Lower lobe of right lung (tissue), 2 donors: ENCODE measurements at places on chromosomes 7 and 10. TPM values are rescaled to one million over a fixed set of nuclear protein-coding genes. Genes with fewer than 3 reads are reported as not detected.

DNA sequence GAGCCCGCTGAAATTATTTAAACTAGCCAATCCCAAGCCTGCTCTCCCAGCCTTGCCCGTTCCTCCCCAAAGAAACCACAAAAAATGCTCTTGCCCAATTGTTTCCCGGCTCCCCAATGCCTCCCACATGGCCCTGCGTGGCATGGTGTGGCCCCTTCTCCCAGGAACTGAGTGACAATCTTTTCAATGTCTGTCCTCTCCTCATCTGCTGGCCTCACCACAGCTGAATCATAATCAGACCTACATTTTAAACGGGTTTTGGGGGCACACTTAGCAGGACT is 201.5 kb downstream of the PRPF18 start:
- no peaks in the 10 kb centered on the region for H3K27me3 ChIP-seq
- DNase-seq = no peak
- H3K4me3 ChIP-seq = no peak overlapping the region
- H3K4me1 ChIP-seq = peaks cover 31% of the 10 kb centered on the region
- peak overlapping the region; percentile 41 for H3K27ac ChIP-seq

GRCh38 chr10:27861781-27862180 is 116.2 kb upstream of the MKX start:
- H3K36me3 ChIP-seq = no peaks in the 10 kb centered on the region
- no peak overlapping the region for H3K27ac ChIP-seq
- H3K4me3 ChIP-seq = no peak overlapping the region

DNA sequence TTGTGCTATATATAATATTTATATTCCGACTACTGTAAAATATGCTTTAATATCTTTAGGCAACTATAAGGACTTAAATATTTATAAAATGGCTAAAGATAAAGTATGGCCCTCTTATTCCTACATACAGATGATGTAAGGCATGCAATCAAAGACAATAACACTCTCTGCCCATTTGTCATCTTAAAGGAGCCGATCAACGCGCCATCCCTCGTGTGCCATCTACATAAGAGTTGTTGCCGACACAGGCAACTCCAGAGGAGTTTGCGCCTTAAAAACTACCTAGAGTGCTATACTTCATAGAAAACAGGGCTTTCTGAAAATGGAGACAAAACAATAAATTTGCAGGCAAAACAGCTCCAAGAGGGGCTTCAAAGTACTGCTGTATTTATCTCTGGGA is 709.0 kb downstream of the KCNMA1 start:
- no peak overlapping the region for H3K4me3 ChIP-seq
- H3K36me3 ChIP-seq = no peaks in the 10 kb centered on the region
- no peaks in the 10 kb centered on the region for H3K4me1 ChIP-seq
- no peaks in the 10 kb centered on the region for H3K27me3 ChIP-seq

DNA sequence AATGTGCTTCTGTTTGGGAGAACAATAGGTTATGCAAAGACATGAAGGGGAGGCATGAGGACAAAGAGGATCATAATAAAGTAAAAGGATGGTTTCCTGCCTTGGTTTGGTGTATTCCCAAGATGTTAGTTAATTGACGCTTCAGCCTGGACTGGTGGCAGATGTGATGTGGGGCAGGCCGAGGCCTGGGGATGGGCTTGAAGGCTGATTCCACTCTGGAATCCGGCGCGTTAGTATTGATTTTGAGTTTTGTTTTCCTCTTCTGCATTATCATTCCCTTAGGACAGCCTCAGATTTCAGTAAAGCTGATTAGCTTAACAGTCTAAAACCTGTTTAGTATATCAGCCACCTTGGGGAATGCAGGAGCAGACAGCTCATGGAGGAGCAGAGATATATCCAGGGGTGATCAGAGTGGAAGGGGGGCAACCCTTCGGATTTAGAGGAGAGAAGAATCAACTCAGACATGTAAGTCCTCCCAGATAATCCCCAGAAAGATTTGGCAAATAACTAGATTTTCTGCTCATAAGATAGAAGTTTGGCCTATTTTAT is 159.8 kb upstream of the MTPN start:
- H3K4me3 ChIP-seq = no peak overlapping the region
- no peaks in the 10 kb centered on the region for H3K27me3 ChIP-seq
- H3K4me1 ChIP-seq = no peaks in the 10 kb centered on the region

DNA sequence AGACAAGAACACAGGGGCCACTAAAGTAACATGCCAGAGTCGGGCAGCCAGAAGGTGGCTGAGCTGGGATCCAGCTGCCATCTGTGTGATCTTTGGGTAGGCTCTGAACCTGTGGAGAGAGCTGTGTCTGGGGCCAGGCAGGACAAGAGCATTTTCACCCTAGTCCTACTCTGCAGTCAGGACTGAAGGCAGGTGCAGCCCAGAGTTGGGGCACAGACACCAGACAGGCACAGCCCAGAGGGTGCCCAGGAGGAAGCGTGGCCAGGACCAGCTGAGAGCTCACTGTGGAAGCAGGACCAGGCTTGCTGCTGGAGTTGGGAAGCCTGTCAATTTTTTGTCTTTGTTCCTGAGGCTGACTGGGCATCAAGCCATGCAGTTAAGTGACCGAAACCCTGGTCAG is 113.6 kb downstream of the ADCY1 start:
- H3K27me3 ChIP-seq = no peaks in the 10 kb centered on the region
- no peaks in the 10 kb centered on the region for H3K36me3 ChIP-seq
- no peak overlapping the region for H3K27ac ChIP-seq
- DNase-seq = no peak
- no peak overlapping the region for H3K4me3 ChIP-seq

GRCh38 chr7:84912993-84913635 is 273.7 kb downstream of the SEMA3D start:
- no peaks in the 10 kb centered on the region for H3K36me3 ChIP-seq
- no peak overlapping the region for H3K4me3 ChIP-seq
- H3K27ac ChIP-seq = no peak overlapping the region
- no peaks in the 10 kb centered on the region for H3K27me3 ChIP-seq
- no peaks in the 10 kb centered on the region for H3K4me1 ChIP-seq

- H3K27ac ChIP-seq = no peak overlapping the region
- H3K4me3 ChIP-seq = no peak overlapping the region
- no peaks in the 10 kb centered on the region for H3K4me1 ChIP-seq
- H3K27me3 ChIP-seq = peaks cover 4% of the 10 kb centered on the region
- no peaks in the 10 kb centered on the region for H3K36me3 ChIP-seq
These were observed 9.4 kb upstream of the INPP5A start for GRCh38 chr10:132528064-132528691.

DNA sequence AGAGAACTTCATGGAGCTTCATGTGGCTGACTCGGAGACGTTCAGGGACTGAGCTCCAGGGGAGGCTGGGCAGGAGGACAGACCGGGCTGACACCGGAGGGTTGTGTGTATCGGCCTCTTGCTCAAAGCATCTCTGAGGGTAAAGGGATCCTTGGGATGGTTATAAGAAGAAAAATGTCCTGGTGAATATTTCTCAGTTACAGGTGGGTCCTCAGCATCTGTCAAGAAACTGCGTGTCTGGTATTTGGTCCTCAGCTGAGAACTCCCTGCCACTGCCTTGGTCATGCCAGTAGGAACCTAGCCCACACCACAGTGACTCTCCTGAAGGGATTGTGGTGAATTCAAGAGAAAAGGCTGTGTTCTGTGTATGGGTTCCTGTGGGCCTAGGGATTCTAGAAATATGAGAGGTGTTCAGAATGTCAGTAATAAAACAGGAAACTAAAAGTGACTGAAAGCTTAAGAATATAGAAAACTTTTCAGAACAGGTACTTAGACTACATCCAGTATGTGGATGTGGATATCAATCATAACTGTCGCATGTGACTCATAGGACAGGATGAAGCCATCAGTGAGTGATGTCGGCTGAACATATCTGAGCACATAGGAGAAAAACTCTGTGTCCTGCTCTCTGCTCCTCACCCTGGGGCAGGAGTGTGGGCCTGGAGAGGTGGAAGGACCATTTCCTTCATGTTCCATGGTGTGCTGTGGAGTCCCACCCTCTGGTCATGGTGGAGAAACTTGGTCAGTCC is 28.4 kb downstream of the MBL2 start:
- no peak for DNase-seq
- H3K27me3 ChIP-seq = no peaks in the 10 kb centered on the region
- H3K4me1 ChIP-seq = no peaks in the 10 kb centered on the region

DNA sequence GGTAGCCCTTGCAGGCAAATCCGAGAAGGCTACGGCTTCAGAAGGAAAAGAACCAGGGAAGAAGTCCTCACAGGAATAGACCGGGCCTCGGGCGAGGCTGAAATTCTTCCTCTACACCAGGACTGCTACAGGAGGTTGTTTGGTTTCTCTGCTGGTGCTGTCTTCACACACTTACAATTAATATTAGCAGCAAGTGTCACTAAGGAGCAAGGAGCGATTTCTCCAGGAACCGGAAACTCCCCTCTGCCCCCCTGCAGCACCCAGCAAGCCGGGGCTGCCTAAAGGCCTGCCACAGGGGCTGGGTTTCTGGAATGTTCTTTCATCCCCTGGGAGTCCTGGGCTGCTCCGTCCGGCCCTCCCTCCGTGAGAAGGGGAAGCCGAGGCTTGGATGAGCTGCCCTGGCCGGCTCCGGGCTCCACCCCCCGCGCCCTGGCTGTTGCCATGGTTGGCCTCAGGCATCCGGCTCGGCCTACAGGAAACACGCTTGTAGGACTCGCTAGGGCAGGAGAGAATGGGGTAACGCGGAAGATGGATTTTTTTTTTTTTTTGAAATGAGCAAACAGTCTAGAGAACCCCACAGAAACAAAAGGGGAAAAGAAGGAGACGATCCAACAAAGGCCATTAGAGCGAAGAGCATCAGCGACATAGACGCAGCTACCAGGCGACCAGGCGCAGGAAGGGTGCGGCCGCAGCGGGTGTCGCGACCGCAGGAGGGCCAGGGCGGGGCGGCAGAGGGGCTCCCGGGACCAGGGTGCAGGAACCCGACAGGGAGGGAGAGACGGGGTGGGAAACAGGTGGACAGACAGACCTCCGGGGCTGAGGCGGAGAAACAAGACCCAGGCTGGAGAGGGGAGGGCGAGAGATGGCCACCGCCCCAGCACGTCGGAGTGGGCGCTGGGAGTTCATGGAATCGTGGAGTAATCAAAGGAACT is 33.0 kb downstream of the EN2 start:
- H3K27me3 ChIP-seq = peaks cover 39% of the 10 kb centered on the region
- peak; percentile 72 for DNase-seq
- no peaks in the 10 kb centered on the region for H3K36me3 ChIP-seq
- H3K4me1 ChIP-seq = peaks cover 3% of the 10 kb centered on the region
- peak overlapping the region; percentile 46 for H3K27ac ChIP-seq

- H3K27ac ChIP-seq = peak overlapping the region; percentile 20
- DNase-seq = no peak
- H3K36me3 ChIP-seq = no peaks in the 10 kb centered on the region
- peaks cover 57% of the 10 kb centered on the region for H3K4me1 ChIP-seq
- H3K27me3 ChIP-seq = no peaks in the 10 kb centered on the region
These were observed 84.2 kb upstream of the STEAP1B start for GRCh38 chr7:22584179-22584578.

DNA sequence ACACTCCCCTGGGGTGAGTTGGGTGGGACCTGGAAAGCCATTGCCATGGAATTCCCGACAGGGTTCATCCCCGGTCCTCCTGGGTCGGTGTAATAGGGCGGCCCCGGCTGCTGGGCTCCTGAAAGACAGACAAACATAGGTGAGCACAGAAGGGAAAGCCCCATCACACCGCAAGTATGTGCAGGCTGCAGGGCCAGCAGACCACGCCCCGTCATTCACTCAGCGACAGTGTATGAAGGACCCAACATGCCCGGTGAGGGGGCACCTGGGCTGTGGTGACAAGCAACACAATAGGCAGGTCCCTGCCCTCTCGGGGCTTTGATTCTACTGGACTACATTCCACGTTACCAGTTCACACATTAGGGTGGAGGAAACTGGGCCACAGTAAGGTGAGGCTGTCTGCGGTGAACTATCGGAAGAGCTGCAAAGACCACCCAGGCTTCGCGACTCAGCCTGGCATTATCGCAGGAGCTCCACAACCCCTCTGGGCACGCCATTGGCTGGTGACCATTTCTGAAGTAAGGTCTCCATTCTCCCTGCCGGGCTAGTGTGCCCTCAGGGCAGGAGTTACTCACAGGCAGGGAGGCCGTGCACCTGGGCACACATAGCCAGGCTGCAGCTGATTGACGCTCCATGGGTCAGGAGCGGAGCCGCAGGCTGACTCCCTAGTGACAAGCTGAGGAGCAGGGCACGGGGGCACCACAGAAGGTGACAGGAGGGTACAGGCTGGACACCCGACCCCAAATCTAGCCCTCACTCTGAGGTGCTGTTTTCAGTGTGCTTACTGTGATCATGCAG is 99.2 kb downstream of the VOPP1 start:
- H3K27ac ChIP-seq = no peak overlapping the region
- peaks cover 6% of the 10 kb centered on the region for H3K36me3 ChIP-seq
- H3K4me1 ChIP-seq = no peaks in the 10 kb centered on the region
- DNase-seq = no peak
- no peaks in the 10 kb centered on the region for H3K27me3 ChIP-seq

DNA sequence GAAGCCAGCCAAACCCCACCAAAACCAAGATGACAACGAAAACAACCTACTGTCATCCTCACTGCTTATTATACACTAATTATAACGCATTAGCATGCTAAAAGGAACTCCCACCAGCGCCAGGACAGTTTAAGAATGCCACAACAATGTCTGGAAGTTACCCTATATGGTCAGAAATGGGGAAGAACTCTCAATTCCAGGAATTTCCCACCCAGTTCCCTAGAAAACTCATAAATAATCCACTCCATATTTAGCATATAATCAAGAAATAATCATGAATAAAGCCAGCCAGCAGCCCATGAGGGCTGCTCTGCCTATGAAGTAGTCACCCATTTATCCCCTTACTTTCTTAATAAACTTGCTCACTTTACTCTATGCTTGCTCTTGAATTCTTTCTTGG is 20.8 kb downstream of the MICU1 start:
- DNase-seq = no peak
- H3K4me1 ChIP-seq = no peaks in the 10 kb centered on the region
- H3K4me3 ChIP-seq = no peak overlapping the region
- no peaks in the 10 kb centered on the region for H3K27me3 ChIP-seq

DNA sequence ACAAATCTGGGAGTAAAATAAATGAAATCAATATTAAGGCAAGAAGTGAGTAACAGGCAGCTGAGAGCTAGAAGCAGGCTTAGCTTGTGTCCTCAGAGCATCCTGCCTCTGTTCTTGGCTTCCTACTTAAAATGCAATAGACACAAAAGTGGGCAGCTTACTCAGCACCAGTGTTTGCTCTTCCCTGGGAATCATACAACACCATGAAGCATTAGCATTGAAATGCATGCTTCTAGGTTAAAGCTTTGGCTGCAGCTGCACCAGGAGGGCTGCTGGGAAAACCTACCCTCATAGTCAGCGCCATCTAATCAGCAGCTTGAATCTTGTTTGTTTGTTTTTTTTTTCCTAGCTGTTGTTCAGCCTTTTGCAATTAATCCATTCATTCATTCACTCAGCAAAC is 104.2 kb upstream of the VWC2 start:
- no peak overlapping the region for H3K4me3 ChIP-seq
- H3K27me3 ChIP-seq = no peaks in the 10 kb centered on the region
- no peak for DNase-seq
- H3K27ac ChIP-seq = no peak overlapping the region
- H3K36me3 ChIP-seq = no peaks in the 10 kb centered on the region

The CALML5 gene
- not detected for total RNA-seq

The CCDC172 gene
- not detected for total RNA-seq

The CYP26A1 gene
- not detected for total RNA-seq

The C10orf120 gene
- not detected for total RNA-seq

The FAM237B gene
- total RNA-seq = not detected

The CLCN1 gene
- total RNA-seq = not detected
